ENCODE measurements at places on chromosomes 7 and 10.

DNA sequence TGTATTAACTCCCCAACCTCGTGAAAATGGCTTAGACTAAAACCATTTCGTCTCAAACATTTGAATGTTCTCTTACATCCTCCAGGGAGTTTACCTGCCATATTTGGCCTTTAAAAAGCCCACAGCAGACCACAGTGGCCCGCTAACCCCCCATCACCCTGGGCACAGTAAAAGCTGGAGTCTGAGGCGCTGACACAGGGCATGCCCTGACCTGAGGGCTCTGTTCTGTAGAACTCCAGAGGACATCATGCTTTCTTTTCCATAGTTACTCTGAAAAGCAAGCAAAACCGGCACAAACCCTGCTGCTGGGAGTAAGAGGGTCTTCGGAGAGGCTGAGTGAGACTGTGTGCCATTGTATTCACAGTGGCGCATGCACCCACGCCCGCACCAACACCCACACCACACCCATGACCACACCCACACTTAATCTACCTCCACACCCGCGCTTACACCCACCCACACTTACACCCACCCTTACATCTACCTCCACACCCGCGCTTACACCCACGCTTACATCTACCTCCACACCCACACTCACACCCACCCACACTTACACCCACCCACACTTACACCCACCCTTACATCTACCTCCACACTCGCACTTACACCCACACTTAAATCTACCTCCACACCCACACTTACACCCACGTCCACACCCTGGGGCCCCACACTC lies 32.1 kb downstream of the LRRC27 start:
- DNase-seq, result no peak

DNA sequence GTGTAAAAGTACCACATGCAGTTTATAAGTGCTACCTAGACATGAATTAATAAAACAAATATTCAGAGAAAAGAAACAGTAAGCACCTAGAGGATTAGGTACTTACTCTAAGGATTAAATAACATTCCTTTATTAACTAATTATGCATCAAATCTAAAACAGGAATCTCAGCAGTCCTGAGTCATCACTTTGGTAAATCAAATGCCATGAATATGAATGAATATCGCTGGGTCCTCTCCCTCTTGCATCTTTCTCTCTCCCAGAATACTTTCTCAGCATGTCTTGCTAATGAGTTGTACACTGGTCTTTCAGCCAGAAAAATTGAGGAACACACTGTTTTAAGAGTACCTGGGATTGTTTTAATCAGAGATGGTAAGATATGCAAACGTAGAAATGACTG lies 225.5 kb upstream of the NFE2L3 start:
- no peak for DNase-seq

DNA sequence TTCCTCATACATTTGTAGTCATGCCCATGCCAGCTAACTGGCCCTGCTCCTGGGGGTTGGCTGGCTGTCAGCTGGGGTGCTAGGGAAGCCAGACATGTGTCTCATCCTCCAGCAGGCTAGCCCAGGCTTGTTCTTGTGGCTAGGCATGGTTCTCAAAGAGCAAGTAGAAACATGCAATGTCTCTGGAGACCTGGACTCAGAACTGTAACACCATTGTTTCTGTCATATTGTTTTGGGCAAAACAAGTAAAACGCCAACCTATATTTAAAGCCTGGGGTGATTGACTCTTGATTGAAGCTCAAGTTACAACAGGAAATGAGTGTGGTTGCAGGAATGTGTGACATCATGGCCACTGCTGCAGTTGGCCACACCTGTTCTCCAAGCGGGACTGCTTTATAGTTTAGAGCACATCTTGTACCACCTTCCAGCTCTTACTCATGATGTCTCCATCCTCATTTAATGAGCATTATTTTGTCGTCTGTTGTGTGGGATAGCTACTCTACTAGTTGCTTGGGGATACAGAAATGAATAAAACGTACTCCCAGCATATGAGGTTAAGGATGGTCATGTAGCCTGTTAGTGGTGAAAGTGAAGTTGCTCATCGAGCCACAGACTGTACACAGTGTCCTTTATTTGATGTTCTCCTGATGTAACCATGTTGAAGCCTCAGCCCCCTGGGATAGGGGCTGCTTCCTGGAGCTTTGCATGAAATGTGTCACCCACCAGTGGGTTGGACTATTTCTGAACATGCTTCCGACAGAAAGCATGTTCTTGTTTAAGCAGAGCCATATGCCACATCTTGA lies 168.4 kb downstream of the SORCS3 start:
- DNase-seq, result peak; percentile 56

DNA sequence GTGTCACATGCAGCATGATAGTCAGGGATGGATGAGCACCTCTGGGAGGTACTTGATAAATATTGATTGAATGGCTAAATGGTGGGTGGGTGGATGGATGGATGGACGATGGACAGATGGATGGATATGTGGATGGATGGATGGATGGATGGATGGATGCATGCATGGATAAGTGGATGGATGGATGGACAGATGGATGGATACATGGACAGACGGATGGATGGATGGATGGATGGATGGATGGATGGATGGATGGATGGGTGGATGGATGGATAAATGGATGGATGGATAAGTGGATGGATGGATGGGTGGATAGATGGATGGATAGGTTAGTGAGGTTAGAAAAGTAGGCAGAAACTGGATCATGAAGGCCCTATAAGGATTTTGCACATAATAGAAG lies 37.4 kb downstream of the PTPRE start:
- no peak for DNase-seq

- no peak for DNase-seq
These were observed 11.1 kb downstream of the LRRN3 start for GRCh38 chr7:111101856-111102646.

- DNase-seq, result no peak
These were observed 23.1 kb downstream of the PDE1C start for GRCh38 chr7:32047075-32047474.

- DNase-seq, result no peak
These were observed 262.2 kb downstream of the BAMBI start for GRCh38 chr10:28939281-28940157.

DNA sequence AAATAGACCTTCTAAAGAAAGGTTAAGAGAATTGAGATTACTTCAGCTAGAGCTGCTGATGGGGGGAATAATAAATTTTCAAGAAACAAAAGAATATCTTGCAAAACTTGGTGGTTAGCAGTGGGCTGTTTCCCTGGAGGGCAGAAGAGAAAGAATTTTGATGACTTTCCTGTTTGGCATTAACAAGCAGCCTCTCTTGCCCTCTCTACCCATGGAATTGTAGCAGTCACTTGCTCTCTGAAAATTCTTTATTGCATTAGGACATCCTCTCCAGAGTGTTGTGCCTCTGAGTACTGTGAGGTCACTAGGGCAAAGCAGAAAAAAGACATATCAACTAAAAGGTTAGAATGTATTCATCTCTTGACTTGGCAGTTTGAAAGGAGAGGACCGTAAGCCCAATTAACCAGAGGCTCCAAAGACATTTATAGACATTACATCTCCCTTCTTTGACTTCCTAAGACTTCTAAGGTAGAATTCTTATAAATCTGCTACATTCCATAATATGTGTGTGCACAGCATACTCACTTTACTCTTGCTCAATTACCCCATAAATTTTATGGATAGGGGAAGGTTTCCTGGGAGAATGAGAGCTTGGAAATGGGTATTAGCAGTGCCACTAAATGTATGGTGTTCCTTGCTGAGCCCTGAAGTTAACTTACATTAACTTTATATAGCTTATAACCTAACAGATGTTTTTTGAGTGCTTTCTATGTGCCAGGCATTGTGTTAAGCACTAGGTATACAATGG lies 215.3 kb downstream of the KIF20B start:
- peak; percentile 36 for DNase-seq

DNA sequence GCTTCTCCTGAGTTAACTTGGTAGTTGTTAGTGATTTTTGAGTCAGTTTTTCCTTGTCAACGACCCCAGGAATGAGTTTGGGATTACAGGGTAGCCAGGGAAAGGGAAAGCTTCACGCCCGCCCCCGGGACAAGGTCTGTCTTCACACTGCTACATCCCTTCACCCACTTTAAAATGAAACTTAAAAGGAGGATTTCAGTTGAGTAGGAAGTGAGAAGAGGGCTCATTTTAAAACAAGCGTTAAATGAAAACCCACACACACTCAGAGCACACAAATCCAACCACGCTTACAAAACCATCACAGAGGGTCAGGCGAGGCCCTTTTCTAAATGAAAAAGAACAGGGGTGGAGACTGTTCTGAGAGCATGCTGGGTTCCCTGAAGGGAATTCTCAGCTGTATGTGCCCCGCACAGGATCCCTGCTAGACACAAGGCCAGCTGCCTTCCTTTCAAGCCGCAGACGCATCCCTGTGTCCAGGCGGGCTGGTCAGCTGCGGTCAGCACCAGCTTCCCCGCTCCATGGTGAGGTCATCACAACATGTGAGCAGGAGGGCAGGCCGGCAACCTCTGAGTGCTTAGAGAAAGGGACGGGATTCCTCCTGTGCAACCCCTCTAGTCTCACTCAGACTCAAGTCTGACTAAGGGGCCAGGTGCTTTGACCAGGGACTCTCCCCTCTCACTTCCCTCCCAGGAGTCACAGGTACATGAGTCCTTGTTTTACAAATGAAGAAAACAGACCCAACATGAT lies 111.8 kb downstream of the EGFR start:
- peak; percentile 92 for DNase-seq

- no peak for DNase-seq
These were observed 91.3 kb downstream of the DGKI start for GRCh38 chr7:137755427-137755826.

- no peak for DNase-seq
These were observed 8.5 kb downstream of the SP8 start for GRCh38 chr7:20778063-20778721.

GRCh38 chr7:99133766-99134564 lies 9.9 kb downstream of the SMURF1 start:
- DNase-seq, result no peak

GRCh38 chr7:73612598-73613269 lies 11.6 kb downstream of the MLXIPL start:
- peak; percentile 49 for DNase-seq

- no peak for DNase-seq
These were observed 141.7 kb downstream of the PCLO start for GRCh38 chr7:83021032-83021431.

GRCh38 chr7:98142658-98143057 lies 36.0 kb downstream of the LMTK2 start:
- no peak for DNase-seq

GRCh38 chr10:17649836-17650235 lies 5.9 kb downstream of the STAM start:
- DNase-seq, result no peak

- DNase-seq, result peak; percentile 82
These were observed 54.3 kb downstream of the CLIP2 start for GRCh38 chr7:74343281-74344131.

GRCh38 chr10:111836571-111836970 lies 347.0 kb downstream of the GPAM start:
- peak; percentile 27 for DNase-seq

- DNase-seq, result no peak
These were observed 41.8 kb upstream of the TMEM273 start for GRCh38 chr10:49230004-49230403.

- no peak for DNase-seq
These were observed 406.9 kb downstream of the SFMBT2 start for GRCh38 chr10:7003831-7004395.

GRCh38 chr10:79248341-79249185 lies 98.7 kb upstream of the PPIF start:
- no peak for DNase-seq

GRCh38 chr10:124983321-124983720 lies 41.4 kb downstream of the ZRANB1 start:
- DNase-seq, result no peak

GRCh38 chr7:94325122-94325475 lies 69.6 kb upstream of the COL1A2 start:
- DNase-seq, result no peak

GRCh38 chr7:140062118-140062527 lies 628 bp downstream of the PARP12 start:
- DNase-seq, result peak; percentile 32

DNA sequence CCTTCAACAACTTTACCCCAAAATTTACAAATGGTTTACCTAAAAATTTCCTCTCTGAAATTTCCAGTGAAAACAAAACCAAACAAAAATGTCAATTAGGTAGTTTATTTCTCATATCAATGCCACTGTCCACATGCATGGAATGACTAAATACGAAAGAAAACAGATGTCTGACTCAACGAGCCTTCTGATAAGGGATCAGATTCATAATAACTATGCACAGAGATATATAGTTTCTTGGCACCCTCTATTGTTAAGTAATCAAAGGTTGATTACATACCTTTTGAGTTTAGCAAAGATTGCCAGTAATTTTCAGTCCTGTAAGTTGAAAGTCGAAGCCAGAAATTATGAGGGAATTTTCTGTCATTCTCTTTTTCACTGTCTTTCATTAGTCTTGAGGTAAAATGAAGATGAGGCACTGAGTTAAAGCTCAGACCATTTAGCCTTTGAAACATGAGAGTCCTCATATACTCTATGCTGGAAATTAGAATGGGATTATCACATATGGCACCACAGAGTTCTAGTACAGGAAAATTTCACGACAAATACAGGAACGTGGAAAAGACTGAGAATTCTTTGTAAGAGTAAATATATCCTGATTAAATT lies 519.1 kb upstream of the ANKRD30A start:
- DNase-seq, result peak; percentile 2

DNA sequence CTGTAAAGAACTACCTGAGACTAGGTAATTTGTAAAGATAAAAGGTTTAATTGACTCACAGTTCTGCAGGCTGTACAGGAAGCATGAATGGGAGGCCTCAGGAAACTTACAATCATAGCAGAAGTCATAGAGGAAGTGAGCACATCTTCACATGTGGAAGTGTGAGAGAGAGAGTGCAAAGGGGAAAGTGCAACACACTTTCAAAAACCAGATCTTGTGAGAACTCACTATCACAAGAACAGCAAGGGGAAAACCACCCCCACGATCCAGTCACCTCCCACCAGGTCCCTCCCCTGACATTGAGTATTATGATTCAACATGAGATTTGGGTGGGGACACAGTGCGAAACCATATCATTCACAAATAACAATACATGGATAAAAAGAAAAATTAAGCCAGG lies 24.5 kb downstream of the AVL9 start:
- no peak for DNase-seq

- DNase-seq, result no peak
These were observed 151.8 kb upstream of the RHEB start for GRCh38 chr7:151671514-151671913.

GRCh38 chr7:24786941-24787340 lies 29.7 kb upstream of the GSDME start:
- DNase-seq, result peak; percentile 96

Measured in foreskin fibroblast (primary cell).